Kidney tubule cell (primary cell): ENCODE measurements at places on chromosomes 13 and 19.

- no peak for DNase-seq
These were observed 10.9 kb downstream of the SLC46A3 start for GRCh38 chr13:28707629-28708427.

GRCh38 chr19:54158812-54159351, 639 bp downstream of the LENG1 start:
- DNase-seq, result peak; percentile 35

DNA sequence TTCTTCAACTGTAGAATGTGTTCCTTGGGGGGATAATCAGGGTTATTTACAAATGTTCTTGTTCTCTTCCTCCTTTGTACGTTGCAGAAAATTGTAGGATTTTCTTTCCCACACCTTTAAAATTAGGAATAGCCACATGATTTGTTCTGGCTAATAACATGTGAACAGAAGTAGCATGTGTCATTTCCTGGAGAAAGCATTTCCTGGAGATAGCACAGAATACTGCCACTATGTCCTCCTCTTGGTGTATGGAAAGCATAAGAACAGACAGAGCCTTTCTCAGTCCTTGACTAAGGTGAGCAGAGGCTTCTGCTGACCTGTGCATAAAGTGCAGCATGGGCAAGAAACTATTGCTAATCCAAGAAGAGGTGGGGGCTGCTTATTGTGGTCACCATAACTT, 101.8 kb downstream of the FAM216B start:
- DNase-seq, result peak; percentile 17

GRCh38 chr13:94408314-94409036, 71.0 kb downstream of the DCT start:
- DNase-seq, result no peak

DNA sequence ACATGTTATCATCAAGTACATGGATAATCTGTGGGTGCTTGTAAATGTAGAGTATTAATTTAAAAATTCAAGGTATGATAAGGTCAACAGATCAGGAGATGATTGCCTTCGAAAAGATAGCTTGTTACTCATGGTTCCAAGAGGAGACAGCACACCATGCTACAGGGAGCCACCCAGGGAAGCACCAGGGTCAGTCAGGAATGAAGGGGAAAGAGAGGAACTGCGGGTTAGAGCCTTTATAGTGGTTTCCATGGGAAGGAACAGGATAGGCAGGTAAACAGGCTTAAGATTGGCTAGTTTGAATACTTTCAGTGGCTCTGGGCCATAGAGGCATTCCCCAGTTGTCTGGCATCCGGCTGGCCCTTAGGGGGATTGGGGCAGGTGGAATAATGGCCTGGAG, 74.2 kb upstream of the SERTM1 start:
- no peak for DNase-seq

DNA sequence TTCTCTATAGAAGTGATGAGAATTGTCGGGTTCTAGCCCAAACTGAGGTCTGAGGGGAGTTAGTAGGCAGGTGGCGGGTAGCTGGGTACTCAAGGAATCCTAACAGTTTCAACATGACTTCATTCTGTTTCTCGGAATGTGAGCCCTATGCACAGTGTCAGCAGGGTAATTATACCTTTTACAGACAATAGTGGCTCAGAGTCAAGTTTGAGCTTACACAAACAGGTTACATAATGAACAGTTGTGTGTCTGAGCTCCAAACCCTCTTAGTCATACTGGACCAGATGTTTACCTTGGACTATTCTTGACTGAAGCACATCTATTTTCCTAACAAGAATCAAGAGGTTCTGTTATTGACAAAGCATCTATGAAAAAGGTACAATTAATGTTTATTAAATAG, 1066.7 kb upstream of the PCDH20 start:
- DNase-seq, result no peak

DNA sequence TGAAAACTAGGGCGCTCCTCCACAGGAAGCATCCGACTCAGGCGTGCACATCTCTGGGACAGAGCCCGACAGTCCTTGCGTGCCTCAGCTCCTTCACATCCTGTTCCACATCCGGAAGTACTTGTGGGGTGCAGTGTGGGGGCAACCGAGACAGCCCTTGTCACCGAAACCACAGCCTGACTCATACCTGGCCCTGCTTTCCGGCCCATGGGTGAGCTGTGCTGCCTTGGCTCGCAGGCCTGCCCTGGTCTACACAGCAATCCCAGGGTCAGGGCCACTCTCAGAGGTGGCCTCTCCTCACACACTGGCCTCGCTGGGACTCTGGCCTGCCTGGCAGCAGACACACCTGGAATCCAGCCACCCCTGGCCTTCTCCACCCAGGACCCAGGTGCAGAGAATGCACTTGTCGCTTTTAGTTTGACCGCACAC, 100.4 kb downstream of the STK24 start:
- peak; percentile 95 for DNase-seq

GRCh38 chr19:30293051-30293785, 79.0 kb upstream of the ZNF536 start:
- no peak for DNase-seq

DNA sequence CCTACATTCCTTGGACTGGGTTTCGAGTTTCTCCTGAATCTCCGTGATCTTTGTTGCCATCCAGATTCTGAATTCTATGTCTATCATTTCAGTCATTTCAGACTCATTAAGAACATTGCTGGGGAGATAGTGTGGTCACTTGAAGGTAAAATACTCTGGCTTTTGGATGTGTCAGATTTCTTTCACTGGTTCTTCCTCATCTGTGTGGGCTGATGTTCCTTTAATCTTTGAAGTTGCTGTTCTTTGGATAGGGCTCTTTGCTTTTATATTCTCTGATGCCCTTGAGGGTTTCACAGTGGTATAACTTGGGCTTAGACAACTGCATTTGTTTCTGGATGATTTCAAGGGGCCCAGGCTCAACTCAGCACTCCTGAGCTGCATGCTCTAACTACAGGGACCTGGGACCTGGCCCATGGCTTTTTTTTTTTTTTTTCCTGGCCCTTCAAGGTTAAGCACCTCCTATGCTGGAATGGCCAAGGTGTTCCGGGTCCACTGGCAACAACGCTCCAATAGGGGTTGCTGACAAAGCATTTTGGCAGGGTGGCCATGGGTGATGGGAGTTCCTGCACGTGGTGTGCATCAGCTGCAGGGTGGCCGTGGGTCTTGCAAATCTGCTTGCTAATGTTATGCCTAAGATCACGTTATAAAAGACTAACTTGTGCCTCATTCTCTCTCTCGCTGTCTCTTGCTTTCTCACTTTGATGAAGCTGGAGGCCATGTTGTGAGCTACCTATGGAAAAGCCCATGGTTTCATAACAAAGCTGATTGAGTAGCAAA, 5.9 kb upstream of the SIGLEC7 start:
- no peak for DNase-seq

DNA sequence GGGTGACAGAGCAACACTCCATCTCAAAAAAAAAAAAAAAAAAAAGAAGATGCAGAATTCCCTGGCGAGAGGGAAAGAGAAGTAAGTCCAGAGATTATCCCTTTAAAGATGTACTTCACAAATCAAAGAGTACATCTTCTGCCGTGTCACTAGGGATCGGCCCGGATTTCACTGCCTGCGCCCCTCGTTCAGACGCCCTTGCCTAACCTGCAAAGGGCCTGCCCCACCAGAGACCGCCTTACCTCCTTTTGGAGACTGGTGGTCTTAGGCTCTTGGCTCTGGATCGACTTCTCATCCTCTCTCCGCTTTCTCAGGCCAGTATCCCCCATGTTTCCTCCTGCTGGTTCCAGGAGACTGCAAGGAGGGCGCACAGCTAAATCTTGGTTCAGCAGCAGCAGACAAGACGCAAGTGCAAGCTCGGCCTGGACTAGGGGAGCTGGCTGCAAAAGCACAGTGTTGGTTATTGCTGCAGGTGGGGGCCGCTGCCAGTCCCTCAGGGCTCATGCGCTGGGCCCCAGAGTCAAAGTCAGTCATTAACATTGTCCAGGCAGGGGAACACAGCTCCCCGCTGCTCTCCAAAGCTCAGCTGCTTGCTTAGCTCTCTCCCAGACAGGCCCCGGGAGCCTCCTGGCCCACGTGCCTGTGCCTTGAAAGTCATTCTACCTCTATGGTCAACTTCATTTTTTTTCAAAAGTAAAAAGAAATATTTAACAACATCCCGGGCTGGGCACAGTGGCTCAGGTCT, 1.2 kb downstream of the SLC7A9 start:
- no peak for DNase-seq

DNA sequence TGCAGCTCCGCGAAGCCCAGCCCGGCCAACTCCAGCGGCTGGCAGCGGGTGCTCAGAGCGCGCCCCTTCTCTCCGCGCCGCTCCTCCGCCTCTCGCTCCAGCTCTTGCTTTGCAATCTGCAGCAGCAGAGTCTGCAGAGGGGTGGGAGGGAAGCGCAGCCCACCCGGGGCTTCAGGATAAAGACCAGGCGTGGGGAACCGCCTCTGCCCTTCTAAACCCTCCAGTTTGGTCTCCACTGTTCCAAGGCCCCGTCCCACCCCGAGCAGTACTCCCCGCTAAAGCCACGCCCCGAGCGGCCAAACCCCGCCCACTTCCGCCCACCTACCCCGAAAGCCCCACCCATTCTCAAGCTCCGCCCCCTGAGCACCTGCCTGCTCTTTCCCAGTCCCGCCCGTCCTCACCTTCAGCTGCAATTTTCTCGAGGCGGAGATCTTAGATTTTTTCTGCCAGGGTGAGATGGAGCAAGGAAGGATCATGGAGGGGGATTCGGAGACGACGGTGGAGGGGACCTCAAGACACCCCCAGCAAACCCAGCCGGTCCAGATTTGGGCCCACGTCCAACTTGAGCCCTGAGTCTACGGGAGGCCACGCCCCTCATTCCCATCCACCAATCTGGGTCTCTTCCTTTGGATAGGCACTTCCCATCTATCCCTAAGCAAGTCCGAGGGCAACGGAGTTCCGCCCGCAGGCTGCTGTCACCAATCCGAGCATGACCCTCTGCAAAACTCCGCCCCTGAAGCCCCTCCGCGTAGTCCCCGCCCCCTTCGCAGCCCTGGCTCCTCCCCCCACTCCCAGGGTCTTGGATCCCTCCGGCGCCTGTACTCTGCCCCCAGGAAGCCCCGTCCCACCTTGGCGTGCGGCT, 1.1 kb downstream of the TNNI3 start:
- peak; percentile 48 for DNase-seq

- DNase-seq, result no peak
These were observed 162.1 kb upstream of the TMTC4 start for GRCh38 chr13:100836711-100837110.

DNA sequence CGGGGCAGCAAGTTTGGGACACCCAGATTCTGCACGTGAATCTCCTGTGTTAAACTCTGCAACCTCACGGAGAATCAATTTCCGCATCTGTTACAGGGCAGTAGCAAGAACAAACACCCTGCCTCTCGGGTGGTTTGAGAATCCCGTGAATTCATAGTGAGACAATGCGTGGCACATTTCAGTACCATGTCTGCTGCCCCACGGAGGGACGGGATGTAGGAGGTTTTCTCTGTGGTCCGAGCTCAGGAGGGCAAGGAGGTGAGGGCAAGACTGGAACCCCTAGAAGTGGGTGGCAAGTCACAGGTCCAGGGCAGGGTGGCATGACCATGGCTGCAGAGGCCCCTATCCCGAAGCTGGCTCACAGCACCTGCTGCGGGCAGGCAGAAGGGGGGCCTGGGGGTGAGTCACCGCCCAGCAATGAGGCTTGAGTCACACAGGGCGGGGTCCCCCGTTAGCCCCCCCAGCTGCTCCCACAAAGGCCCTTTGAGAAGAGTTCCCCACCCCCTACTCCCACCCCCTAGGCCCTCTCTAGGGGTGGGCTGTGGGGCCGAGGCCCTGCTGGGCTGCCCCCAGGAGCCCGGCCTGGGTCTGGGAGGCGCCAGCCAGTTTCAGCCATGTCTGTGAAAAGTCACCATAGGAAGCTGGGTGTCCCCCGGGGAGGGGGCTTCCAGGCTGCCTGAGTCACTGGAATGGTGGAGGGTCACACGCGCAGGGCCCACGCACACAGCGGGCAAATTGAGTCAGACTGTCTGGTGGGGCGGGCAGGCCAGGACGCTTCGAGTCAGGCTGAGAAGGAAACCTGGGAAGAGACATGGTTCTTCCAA, 25.8 kb upstream of the NANOS3 start:
- peak; percentile 98 for DNase-seq

- DNase-seq, result peak; percentile 69
These were observed 13.7 kb upstream of the CREB3L3 start for GRCh38 chr19:4139614-4140236.

- no peak for DNase-seq
These were observed 84.8 kb downstream of the LNX2 start for GRCh38 chr13:27535546-27535945.

GRCh38 chr13:34401696-34402095, 540.4 kb upstream of the NBEA start:
- DNase-seq, result no peak

DNA sequence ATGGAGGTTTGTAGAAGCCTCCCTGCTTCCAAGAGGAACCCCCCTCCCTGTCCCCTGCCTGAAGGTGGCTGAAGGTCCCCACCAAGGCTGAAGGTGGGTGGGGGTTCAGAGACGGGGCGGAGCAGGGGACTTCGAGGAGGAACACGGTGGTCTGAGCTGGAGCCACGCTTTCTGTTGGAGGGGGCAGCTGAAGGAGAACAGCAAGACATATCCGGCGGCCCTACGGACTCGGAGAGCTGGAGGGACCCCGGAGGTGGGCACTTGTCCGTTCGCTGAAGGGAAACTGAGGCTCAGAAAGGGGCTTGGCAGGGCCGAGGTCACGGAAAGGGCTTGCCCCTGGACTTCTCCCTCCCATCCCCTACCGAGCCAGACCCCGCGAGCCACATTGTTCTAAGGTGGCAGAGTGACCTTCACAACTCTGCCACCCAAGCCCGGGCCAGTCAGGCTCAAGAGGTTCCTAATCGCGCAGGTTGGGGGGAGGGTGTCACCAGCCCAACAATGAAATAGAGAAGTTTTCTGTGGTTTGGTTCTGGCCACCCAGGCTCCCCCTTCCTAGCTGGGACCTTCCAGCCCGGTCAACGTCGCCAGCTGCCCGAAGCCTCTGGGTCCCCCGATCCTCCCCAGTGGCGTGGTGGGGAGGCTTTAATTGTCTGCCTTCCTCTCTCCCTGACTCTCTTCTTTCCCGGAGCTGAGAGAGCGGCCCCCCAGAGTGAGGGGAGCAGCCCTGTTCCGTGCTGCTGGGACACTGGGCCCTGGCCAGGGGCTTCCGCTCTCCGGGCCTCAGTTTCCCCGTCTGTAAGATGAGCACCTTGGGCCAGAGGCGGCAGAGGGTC, 15.5 kb upstream of the KCNN1 start:
- no peak for DNase-seq

DNA sequence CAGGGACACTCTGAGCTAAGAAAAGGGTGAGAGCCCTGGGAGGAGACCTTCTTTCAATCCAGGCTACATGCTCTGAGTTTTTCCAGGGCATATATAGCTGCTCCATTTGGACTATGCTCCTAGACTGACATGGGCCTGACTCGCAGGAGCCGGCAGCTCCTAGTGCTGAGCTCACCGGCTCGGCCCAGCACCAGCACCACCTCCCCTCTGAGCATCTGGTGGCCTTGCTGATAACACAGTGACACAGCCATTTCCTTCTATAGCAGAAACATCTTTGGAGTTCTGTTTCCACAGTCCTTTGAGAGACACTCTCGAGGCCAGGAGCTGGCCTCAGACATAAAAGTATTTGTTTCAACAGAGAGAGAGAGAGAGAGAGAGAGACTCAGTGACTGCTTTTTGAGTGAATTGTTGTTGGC, 184.9 kb downstream of the TM9SF2 start:
- peak; percentile 24 for DNase-seq
